ENCODE measurements at places on chromosomes 4 and X.
A peak's percentile ranks its signal among the peaks of the same experiment; 100 is the strongest.

GRCh38 chr4:76898385-76898692 lies 395 bp upstream of the SOWAHB start:
- DNase-seq: no peak

GRCh38 chr4:140866492-140867005 lies 110.4 kb upstream of the TBC1D9 start:
- DNase-seq: no peak

- DNase-seq: peak; percentile 78
Measured at GRCh38 chr4:73257234-73257633, 1.4 kb downstream of the ANKRD17 start.

DNA sequence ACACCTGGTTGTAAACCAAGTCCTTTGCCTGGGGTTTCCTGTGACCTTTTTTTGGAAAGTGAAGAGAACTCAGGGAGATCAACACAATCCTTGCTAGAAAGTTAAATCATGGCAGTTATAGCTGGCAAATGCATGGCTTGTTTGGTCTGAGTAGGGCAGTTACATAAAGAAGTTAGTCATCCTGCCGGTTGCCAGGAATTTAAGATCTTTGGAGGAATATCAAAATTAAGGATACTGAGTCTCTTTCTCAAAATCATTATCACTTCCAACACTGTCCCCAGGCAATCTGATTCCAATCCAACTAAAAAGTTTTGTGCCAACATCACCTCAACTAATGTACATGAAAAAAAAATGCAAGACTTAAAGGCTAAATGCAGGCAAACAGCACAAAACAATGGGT lies 40.3 kb downstream of the C4orf54 start:
- DNase-seq: no peak

DNA sequence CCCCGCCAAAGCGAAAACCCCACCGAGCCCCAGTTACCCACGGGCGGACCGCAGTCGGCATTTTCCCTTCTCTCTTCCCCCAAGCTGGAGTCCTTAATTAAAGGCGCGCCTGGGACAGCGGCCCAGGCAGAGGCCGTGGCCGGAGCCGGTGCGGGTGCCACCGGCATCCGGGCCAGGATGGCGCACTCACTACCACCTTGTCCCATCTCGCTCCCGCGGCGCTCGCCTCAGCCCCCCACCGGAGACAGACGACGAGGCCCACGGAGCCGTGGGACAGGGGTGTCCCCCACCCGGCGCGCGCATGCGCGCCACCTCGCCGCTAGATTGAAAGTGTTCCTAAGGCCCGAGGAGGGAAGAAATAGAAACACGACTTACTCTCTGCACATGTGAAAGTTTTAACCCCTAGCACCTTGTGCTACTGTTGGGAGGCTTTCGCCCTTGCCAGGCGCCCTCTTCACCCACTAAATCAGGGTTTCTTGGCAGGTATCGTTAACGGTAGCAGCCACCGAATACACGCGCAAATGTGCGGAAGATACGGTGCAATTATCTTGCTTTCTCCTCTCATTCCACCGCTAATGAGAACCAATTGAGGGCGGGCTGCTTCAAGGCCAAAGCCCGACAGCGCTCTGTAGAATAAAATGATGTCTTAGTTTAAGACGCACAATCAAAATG lies 64.3 kb upstream of the CCDC160 start:
- no peak for DNase-seq

DNA sequence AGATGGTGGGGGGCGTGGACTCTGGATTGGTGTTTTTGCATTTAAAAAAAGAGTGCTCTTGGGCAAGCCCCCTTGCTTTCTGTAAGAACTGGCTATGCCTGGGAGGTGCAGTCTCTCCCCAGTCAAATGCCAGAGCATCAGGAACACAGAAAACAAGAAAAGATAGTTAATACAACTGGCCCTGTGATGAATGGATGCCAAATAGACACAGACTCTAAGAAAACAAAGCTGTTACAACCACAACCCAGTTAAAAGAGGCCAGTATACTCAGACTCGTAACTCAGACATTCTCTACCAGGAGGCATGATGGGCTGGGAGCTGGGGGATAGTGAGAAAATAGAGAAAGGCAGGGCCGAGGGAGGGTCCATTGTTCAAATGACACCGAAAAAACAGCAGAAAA lies 32.5 kb upstream of the C1QTNF7 start:
- DNase-seq: no peak

- no peak for DNase-seq
Measured at GRCh38 chrX:65537229-65537628, 2.6 kb upstream of the LAS1L start.

- DNase-seq: peak; percentile 42
Measured at GRCh38 chr4:98626350-98626749, 32.1 kb downstream of the TSPAN5 start.

GRCh38 chr4:174549721-174550120 lies 27.4 kb upstream of the HPGD start:
- no peak for DNase-seq

DNA sequence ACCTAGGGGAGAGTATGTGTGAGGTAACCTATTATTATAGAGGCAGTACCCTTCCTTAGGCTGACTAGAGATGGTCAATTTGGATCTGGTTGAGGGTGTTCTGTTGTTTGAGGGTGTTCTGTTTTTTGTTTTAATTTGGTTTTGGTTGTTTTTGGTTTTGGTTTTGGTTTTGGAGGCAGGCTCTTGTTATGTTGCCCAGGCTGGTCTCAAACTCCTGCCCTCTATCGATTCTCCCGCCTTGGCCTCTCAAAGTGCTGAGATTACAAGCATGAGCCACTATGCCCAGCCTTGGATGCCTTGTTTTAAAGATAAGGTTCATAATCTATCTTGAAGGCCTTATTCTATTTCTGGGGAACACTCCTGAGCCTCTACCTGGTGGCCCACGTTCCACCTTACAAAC lies 912 bp downstream of the CXorf65 start:
- DNase-seq: no peak

- no peak for DNase-seq
Measured at GRCh38 chr4:56684320-56685050, 3.4 kb upstream of the HOPX start.

DNA sequence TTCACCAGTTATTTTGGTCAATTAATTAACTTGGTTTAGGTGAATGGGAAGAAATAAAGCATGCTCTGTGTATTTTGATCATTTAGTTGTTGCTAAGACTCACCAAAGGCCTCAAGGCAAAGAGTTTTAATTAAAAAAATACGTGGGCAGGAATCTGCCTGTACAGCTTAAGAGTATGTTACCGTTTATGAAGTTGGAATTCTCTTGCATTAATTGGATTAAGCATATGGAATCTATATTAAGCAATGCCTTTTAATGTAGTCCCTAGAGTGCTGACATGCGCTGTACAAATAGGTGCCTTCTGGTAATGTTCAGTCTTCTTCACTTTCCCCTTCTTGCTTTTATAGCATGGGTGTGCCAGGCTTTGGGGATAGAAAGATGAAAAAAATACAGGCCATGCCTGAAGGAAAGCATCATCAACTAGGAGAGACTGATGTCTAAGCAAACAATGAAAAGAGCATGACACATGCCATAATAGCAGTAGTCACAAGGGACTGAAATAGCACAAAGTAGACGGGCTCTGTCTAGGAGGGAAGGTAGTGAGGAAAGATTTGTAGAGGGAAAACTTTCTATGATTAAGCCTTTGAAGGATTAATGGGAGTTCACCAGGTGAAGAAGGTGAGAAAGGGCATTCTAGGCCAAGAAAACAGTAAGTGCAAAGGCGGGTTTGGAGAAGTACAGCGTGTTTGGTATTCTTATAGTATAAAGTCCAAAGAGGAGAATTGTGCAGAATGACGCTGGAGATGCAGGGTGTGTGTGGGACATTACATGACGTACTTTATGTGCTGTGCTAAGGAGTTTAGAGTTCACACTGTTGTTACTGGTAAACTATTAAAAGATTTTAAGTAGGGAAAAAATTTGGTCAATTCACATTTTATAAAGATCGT lies 226.1 kb upstream of the ANXA3 start:
- no peak for DNase-seq

GRCh38 chr4:32022071-32022470 lies 1301.9 kb downstream of the PCDH7 start:
- no peak for DNase-seq

DNA sequence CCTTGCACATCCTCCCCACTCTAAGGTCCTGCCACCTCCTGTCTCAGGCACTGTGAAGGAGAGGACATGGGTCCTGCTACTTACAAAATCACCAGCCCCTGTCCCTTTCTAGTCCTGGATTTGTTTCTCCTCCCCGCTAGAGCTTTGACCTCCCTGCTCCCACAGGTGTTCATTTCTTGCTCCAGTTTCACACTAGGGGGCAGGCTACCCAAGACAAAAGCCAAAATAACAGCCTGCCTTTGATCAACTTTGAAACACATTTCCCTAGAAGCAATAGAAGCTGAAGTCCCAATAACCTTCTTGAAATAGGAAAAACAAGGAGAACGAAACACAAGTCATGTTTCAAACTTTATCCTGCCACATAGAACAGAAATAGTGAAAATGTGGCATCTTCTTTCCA lies 164.4 kb downstream of the QDPR start:
- DNase-seq: peak; percentile 33

- no peak for DNase-seq
Measured at GRCh38 chr4:7828793-7829301, 110.8 kb downstream of the AFAP1 start.

DNA sequence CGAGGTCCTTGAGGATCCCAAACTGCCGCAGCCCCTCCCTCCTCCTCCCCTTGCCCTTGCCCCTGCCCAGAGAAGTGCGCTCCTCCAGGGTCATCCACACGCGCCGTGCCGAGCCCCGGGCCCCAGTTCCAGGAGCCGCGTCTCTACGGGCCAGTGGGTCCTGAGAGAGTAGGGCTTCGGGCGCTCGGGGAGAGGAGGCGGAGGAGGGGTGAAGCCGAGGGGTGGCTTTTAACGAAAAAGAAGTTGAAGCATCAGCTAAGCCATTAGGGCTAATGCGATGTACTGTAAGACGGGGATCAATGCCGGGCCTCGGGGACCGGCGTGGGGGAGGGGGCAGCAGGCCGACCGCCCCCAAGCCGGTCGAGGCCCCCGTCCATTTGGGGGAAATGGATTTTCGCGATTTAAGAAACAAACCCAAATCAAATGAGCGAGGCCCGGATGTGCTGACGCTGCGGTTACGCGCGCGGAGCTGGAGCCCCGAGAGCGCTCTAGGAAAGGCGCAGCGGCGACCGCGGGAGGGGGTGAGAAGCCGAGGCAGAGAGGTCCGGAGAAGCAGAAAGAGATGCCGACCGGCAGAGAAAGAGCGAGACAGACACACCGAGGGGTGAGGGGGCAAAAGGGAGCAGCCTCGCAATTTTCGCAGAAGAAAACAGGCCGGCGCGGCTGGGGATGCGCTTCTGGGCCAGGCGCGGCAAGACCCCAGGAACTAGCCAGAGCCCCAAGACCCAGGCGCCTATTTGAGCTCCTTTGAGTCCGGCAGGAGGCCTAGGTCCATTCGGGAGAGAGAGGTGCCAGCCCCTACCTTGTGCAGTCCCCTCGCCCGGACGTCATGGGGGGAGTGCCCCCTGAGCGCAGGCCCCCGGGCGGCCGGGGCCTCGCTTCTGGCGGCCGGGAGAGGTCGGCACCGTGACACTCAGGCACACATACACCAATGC lies 13.6 kb downstream of the HMX1 start:
- DNase-seq: no peak

GRCh38 chrX:15465347-15465746 lies 27.8 kb downstream of the PIR start:
- DNase-seq: no peak
